D721Med (cell line): ENCODE measurements at places on chromosomes 6 and 20.

DNA sequence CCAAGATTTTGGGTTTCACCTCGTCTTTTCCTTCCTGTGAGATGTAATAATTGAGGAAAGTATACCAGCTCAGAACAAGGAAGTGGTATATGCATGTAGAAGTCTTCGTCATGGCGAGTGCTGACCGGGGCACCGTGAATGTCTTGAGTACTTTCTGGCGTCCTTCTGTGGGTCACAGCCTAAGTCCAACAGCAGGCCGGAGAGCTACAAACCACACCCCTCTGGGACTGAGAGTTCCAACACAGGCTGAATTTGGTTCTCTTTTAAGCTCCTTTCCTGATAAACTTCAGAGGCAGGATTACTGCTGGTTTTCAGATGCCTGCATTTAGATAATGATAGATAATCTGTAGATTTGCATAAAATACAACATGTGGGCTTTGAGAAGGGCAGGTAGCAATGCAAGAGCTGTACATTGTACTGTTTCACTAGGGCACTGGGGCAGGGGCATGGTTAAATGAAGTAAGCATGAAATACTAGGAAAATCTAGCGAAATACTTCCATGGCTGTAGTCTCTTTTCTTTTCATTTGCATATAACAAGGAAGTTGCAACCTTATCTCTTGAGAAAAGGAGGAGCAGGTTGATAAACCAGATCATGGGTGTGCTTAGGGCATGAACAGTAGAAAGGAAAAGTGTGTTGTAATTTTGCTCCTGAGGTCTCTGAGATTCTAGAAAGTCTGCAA, at the start of gene ADTRP:
Gene ADTRP (minus strand): TSS at position 156 of the 681 bp plus-strand sequence. CDS start 44 bp downstream, at position 112.
- DNase-seq, result peak; percentile 28

GRCh38 chr20:54063992-54064676, 6.3 kb downstream of the BCAS1 start:
- DNase-seq, result no peak

DNA sequence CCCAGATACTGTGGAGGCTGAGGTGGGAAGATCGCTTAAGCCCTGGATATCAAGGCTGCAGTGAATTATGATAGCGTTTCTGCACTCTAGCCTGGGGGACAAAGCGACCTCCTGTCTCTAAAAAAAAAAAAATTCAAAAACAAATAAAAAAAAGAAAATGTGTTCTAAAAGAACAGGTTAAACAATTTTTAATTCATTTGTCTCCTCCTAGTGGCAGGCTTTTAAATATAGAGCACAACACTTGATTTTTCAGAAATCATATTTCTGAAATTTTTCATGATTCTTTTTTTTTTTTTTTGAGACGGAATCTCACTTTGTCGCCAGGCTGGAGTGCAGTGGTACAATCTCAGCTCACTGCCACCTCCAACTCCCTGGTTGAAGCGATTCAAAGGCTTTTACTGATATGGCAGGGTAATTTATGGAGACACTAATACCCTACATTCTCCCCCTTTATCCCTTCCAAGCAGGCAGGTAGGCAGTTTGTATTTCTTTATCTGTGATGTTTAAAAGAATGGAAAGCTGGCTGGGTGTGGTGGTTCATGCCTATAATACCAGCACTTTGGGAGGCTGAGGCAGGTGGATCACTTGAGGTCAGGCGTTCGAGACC, 8.7 kb upstream of the GTF3C6 start:
- DNase-seq, result no peak

DNA sequence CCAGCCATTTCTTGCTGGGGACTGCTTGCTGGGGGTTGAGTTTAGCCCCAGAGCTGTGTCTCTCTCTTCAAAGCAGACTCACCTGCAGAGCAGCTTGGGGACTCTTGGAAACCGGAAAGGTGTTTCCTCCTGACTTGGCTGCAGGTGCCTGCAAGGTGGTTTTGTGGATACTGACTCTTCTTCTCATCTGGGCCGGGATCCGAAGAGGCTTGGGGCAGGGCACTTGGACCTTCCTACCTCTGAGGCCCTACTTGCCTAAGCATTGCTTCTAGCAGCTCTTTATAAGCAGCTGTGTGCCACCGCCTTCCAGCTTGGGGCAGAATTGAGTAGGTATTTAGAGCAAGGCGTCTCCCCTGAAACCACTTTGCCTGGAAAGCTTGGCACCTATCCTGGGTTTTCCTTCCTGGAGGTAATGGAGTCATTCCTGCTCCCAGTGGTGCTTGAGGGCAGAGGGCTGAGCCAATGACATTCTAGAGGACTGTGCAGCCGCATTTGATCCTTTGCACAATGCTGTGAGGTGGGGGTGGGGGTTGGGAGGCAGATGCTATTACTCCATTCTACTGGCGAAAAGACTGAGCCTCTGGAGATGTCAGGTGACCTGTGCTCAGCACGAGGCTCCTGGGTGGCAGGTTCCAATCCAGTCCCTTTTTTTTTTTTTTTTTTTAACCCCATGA, 3.4 kb upstream of the CTSZ start:
- no peak for DNase-seq

DNA sequence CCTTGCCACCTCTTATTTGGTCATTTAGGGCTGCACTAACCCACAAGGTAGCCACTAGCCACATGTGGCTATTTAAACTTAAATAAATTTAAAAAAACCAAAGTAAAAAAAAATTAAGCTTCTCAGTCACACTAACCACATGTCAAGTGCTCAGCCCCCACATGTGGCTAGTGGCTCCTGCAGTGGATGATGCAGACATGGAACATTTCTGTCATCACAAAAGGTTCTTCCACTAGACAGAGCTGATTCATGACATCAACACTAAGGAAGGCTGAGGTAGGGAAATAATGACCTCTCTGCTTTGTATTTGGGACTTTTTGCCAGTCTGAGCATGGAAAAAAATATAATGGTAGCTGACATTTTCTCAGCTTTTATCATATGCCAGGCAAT, 173.0 kb upstream of the FERMT1 start:
- no peak for DNase-seq

DNA sequence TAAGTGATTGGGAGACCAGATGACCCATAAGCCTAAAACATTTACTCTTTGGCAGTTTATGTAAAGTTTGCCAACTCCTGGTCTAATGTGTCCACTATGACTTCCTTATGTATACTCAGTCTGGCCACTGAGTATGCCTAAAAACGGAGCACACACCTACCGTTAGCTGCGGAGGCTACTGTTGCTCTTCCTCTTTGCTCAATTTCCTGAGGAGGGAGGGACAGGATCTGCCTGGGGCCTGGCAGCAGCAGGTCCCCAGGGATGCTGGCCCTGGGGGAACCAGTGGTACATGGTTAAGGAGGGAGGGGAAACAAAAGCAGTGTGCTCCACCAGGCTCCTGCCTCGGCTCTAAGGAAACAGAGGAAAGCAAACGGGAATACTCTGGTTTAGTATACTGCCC, 113.5 kb downstream of the CDYL start:
- no peak for DNase-seq

GRCh38 chr6:24504649-24505586, 10.1 kb downstream of the ALDH5A1 start:
- DNase-seq, result no peak

GRCh38 chr20:59776626-59777330, 156.7 kb downstream of the SYCP2 start:
- DNase-seq, result no peak

- no peak for DNase-seq
Observed at GRCh38 chr20:48070991-48071652, 285.8 kb upstream of the SULF2 start.

GRCh38 chr6:5141046-5141445, 55.9 kb downstream of the PPP1R3G start:
- no peak for DNase-seq

DNA sequence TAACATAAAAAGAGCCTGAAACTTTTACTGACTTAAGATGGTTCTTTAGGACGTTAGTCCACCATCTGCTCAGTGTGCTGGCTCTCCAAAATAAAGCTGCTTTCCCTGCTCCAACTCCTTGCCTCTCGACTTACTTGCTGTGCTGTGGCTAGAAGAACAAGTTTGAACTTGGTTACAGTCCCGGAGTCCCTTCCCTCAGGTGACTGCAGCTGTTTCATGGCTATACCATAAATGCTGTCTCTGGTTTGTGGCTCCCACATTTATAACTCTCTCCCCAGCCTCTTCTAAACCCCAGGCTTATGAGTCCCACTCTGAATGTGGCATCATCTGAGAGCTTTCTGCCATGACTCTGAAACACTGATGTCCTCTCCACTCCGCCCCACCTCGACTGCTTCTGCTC, 306.4 kb upstream of the PRND start:
- DNase-seq, result no peak

DNA sequence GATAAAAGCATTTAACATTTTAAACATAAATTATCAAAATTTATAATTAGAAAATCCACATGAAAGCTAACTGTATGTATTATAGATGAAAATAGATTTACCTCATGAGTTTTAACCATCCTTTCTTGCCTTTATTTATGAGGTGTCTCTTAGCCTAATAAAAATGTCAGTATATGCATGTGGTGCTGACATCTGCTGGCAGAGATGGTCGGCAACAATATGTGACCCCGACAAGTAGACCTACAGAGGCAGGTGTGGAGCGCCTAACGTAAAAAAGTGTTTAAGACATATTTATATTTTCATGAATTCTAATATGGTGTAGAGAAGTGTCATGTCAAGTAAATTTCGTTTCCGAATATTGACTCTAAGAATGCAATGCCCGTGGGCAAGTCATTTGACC, 149.0 kb upstream of the FUT9 start:
- no peak for DNase-seq

- no peak for DNase-seq
Observed at GRCh38 chr6:104597541-104598050, 262.1 kb downstream of the HACE1 start.

DNA sequence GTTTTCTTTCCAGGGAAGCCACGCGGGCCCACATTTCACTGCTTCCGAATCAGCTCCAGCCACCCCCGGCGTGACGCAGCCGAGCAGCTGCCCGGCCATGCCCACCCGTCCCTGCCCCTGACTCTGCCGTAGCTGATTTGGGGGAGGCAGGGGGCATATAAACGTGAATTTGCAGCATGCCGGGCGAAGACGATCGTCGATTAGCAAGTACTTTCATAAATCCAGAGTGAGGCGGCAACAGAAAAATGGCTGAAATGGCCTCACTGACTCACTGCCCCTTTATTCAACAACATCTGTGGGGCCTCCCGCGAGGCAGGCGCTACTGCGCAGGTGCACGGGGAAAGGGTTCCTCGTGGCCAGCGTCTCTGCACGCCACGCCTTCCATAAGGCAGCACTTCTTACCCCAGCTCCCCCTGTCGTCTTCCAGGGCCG, 118.0 kb downstream of the DLL1 start:
- no peak for DNase-seq

- DNase-seq, result no peak
Observed at GRCh38 chr20:59289994-59290393, 10.4 kb upstream of the EDN3 start.
